T-cell (primary cell): ENCODE measurements at places on chromosomes 11 and 22. TPM values are rescaled to one million over a fixed set of nuclear protein-coding genes. Genes with fewer than 3 reads are reported as not detected.

GRCh38 chr22:35116817-35117216 lies 50.9 kb downstream of the ISX start:
- no peak for DNase-seq

GRCh38 chr11:116563028-116563711 lies 209.6 kb downstream of the BUD13 start:
- no peak for DNase-seq

Gene MS4A3
- not detected for total RNA-seq

DNA sequence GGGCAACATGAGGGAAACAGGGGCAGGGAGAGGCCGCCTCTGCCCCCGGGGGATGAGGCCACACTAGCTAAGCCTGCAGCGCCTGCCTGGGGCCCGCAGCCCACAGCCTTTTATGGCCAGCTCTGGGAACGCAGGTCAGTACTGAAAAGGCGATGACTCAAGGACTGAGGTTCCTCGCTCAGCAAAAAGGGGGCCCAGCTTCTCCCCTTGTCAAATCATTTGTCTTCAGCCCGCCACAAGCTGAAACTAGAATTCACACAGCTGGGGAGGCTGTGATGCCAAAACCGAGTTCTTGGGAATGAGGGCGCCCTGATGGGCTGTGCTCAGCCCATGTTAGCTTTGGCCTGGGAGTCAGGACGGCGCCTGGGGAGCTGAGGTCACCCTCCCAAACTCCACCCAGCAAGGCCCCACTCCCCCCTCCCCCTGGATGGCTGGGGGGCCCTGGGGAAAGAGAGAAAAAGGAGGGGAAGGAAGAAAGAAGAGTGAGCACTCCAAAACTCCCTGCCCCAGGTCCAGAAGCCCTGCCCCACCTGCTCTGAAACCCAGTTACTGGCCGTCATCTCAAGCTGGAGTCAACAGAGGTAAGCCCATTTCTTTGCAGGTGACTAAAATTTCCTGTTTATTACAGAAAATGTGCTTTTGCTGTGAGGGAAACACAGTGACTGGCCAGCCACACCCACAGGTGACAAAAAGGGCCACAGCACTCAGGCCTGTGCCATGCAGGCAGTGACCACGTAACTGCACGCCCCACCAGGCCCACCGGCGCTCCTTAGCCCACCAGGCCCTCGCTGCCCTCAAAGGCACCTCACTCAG lies 13.7 kb downstream of the EHD1 start:
- no peak for DNase-seq

GRCh38 chr11:57942808-57943207 lies 80.9 kb upstream of the OR9Q1 start:
- no peak for DNase-seq

Gene BAIAP2L2
- total RNA-seq, result 4.4 TPM

- DNase-seq, result no peak
Observed at GRCh38 chr11:16310943-16311342, 45.4 kb downstream of the SOX6 start.

GRCh38 chr11:2794046-2794967 lies 91.3 kb downstream of the CDKN1C start:
- DNase-seq, result no peak
